ENCODE measurements at places on chromosomes 5 and 9. TPM values are rescaled to one million over a fixed set of nuclear protein-coding genes. Genes with fewer than 3 reads are reported as not detected.

DNA sequence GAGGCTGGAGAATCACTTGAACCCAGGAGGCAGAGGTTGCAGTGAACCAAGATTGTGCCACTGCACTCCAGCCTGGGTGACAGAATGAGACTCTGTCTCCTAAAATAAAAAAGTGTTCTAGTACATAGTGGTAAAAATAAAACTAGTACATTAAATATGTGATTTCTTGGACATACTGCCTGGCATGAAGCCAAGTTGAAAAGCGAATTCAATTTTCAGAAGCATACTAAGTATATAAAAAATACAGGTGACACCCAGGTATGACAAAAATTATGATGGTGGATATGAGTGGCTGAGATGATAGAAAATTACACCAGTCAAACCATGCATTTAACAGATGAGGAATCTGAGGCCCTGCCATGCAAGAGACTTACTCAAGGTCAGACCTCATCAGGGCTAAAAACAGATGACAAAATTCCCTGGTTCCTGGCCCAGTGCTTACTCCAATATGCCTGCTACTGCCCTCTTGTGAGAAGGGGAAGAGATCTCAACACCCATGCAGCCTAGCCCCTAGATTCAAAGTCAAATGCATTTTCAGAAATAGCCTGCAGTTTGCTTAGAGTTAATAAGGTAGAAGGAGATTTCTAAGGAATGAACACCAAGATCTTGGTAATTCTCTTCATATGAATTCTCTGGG, 46.6 kb upstream of the GNPDA1 start:
- DNase-seq: no peak
- no peak overlapping the region for H3K4me3 ChIP-seq
- H3K27ac ChIP-seq: no peak overlapping the region
- no peaks in the 10 kb centered on the region for H3K36me3 ChIP-seq

- DNase-seq: no peak
- H3K27ac ChIP-seq: no peak overlapping the region
- no peaks in the 10 kb centered on the region for H3K4me1 ChIP-seq
- no peak overlapping the region for H3K4me3 ChIP-seq
- H3K27me3 ChIP-seq: no peaks in the 10 kb centered on the region
Measured at GRCh38 chr9:113187929-113188595, 33.0 kb downstream of the FKBP15 start.

- H3K27me3 ChIP-seq: no peaks in the 10 kb centered on the region
- no peak overlapping the region for H3K27ac ChIP-seq
- DNase-seq: no peak
- H3K4me3 ChIP-seq: no peak overlapping the region
Measured at GRCh38 chr9:33232815-33233214, 7.2 kb upstream of the SPINK4 start.

- no peaks in the 10 kb centered on the region for H3K36me3 ChIP-seq
- H3K27me3 ChIP-seq: no peaks in the 10 kb centered on the region
- no peak for DNase-seq
- H3K27ac ChIP-seq: no peak overlapping the region
- H3K4me3 ChIP-seq: no peak overlapping the region
Measured at GRCh38 chr9:106321394-106322180, 541.4 kb upstream of the ZNF462 start.

DNA sequence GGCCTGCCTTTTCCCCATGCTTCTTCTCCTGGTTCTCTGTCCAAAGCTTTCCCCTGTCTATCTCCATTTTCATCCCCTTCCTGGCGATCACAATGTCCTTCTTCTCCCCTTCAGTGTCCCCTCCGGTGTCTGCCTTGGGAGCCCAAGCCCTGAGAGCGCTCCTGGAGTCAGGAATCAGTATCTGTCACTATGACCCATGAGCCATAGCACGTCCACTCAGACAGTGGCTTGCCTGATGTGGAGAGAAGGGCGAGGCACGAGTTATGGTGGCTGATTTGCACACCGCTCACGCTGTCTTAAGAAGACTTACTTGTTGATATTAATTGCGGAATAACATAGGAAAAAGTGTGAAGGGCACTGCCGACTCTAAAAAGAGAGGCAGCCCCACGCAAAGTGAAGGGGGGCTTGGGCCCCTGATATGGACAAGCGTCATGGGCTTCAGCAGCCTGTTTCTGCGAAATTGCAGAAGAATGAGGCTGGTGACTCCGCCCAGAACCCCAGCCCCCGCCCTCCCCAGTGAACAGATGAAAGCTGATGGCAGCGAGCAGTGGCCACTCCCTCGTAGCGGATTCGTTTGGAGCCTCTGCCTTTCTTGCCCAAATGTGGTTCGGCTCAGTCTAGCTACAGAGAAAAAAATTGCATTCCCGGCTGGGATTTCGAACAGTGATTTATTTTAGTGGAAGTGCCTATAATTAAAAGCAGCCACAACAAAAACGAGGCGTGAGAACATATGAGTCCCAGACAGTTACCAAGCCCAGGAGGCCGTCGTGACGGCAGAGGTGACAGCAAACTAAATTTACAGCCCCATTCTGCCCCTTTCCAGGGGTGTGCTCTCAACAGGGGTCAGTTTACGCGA, 149.8 kb downstream of the ICE1 start:
- no peaks in the 10 kb centered on the region for H3K4me1 ChIP-seq
- no peak overlapping the region for H3K27ac ChIP-seq
- H3K27me3 ChIP-seq: no peaks in the 10 kb centered on the region

- no peak within 1 kb of the TSS for H3K27ac ChIP-seq
- DNase-seq: peak; percentile 59
- no peak within 1 kb of the TSS for H3K4me3 ChIP-seq
- no peaks in the 10 kb centered on the region for H3K36me3 ChIP-seq
Measured at GRCh38 chr5:40909264-40909663, at the start of gene C7. C7 (plus strand) TSS chr5:40909497; CDS start chr5:40909611, 114 bp downstream.

- no peak for DNase-seq
- no peak overlapping the region for H3K4me3 ChIP-seq
- no peaks in the 10 kb centered on the region for H3K36me3 ChIP-seq
- no peaks in the 10 kb centered on the region for H3K27me3 ChIP-seq
- no peak overlapping the region for H3K27ac ChIP-seq
Measured at GRCh38 chr9:99015448-99015847, 71.7 kb downstream of the COL15A1 start.

GRCh38 chr5:55427157-55427556, 107.6 kb downstream of the PLPP1 start:
- peaks cover 77% of the 10 kb centered on the region for H3K36me3 ChIP-seq
- no peak overlapping the region for H3K4me3 ChIP-seq
- peaks cover 12% of the 10 kb centered on the region for H3K4me1 ChIP-seq

DNA sequence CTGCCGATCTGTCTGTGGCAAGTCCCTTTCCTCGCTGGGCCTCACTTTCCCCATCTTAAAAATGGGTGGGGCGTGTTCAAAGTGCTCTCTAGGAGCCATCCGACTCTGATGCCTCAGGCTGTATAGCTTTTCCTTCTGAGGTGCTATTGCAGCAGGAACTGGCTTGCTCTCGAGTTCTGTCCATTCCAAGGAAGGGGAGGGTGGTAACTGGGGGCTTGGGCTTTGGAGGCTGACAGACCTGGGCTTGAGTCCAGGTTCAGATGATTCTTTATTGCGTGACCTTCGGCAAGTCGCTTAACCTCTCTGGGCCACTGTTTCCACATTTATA, 139.5 kb downstream of the RGS3 start:
- peaks cover 41% of the 10 kb centered on the region for H3K4me1 ChIP-seq
- no peak overlapping the region for H3K4me3 ChIP-seq
- no peak overlapping the region for H3K27ac ChIP-seq
- DNase-seq: no peak
- no peaks in the 10 kb centered on the region for H3K36me3 ChIP-seq
- H3K27me3 ChIP-seq: no peaks in the 10 kb centered on the region

GRCh38 chr5:94691949-94692348, 73.5 kb downstream of the SLF1 start:
- no peak overlapping the region for H3K27ac ChIP-seq
- H3K4me3 ChIP-seq: no peak overlapping the region
- no peak for DNase-seq
- H3K27me3 ChIP-seq: no peaks in the 10 kb centered on the region
- peaks cover 36% of the 10 kb centered on the region for H3K36me3 ChIP-seq

DNA sequence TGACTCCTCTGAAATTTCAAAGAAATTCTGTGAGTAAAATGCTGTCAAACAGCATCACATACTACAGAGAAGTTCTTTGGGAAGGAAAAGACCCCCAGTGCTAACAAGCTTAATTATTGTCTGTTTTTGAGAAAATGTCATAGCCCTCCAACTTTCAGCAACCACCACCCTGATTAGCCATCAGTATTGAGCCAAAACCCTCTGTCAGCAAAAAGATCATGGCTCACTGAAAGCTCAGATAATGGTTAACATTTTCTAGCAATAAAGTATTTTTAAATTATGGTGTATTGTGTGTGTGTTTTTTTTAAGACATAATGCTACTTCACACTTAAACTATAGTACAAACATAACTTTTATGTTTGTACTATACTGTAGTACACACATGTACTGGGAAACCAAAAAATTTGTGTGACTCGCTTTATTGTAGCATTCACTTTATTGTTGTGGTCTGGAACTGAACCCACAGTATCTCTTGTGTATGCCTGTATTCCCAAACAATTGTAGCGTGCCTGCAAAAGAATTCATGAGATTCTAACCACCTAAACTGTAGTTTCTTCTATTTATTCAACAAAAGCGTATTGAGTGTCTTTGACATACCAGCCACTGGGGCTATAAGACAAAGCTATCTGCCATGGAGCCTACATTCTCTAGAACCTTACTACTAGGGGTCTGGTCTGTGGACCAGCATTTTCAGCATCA, 31.6 kb downstream of the TLE4 start:
- DNase-seq: no peak
- H3K27ac ChIP-seq: no peak overlapping the region
- no peaks in the 10 kb centered on the region for H3K4me1 ChIP-seq
- no peaks in the 10 kb centered on the region for H3K27me3 ChIP-seq
- peaks cover 61% of the 10 kb centered on the region for H3K36me3 ChIP-seq

DNA sequence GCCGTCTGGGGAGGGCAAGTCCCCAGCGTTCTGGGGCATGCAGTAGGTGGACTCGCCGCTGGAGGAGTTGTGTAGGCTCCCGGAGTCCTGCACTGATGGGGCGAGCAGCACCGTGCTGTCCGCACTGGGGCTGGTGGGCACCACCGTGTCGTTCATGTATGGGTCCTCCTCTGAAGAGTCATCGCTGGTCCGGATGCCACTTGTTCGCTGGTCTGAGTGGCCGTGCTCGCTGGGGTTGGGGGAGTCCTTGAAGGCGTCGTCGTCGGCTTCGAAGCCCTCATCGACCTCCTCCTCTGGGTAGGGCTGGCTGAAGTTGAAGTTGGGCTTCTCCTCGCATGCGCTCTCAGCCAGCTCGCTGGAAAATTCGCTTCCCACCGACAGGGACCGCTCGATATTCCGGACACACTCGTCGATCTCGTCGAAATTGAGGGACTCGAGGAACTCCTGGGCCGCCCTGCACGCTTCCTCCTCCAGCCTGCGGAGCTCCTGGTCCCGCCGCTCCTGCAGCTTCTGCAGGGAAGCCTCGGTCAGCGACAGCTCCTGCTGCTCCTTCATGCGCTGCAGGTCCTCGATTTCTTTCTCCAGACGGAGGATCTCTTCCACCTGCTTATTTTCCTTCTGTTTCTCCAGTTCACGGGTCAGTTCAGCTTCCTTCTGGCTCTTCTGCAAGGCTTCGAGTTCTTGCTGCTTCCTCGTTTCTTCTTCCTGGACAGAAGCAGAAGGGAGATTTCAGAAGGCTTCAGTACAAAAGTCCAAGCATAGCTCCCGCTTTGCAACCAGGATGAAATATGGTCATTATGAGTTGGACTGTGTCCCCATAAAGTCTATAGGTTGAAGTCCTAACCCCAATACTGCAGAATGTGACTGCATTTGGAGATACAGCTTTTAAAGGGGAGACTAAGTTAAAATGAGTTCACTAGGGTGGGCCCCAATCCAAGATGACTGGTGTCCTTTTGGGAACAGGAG, 84.6 kb upstream of the RETREG1 start:
- no peak for DNase-seq
- H3K27ac ChIP-seq: no peak overlapping the region
- no peaks in the 10 kb centered on the region for H3K36me3 ChIP-seq
- no peak overlapping the region for H3K4me3 ChIP-seq
- H3K27me3 ChIP-seq: no peaks in the 10 kb centered on the region
- H3K4me1 ChIP-seq: no peaks in the 10 kb centered on the region

- DNase-seq: no peak
- no peaks in the 10 kb centered on the region for H3K27me3 ChIP-seq
- H3K4me3 ChIP-seq: no peak overlapping the region
Measured at GRCh38 chr5:129617206-129617605, 130.7 kb upstream of the MINAR2 start.

DNA sequence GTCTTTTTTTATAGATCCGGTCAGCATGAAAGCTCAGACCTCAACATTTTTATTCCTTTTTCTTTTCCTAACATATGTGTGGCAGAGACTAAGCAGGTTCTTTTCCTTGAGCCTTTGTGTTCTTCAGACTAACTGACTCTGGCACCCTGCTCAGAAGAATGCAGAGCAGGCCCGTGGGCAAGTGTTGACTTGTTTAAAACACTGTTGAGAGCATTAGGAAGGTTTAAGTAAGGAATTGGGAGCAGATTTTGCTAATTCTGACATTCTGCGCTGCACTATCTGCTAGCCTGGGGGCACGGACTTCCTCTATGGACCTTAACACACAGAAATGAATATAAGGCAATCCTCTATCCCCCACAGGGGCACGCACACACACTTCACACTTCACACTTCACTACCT, 182.5 kb upstream of the PIK3R1 start:
- H3K4me3 ChIP-seq: no peak overlapping the region
- H3K36me3 ChIP-seq: no peaks in the 10 kb centered on the region
- H3K27me3 ChIP-seq: no peaks in the 10 kb centered on the region
- no peak for DNase-seq

DNA sequence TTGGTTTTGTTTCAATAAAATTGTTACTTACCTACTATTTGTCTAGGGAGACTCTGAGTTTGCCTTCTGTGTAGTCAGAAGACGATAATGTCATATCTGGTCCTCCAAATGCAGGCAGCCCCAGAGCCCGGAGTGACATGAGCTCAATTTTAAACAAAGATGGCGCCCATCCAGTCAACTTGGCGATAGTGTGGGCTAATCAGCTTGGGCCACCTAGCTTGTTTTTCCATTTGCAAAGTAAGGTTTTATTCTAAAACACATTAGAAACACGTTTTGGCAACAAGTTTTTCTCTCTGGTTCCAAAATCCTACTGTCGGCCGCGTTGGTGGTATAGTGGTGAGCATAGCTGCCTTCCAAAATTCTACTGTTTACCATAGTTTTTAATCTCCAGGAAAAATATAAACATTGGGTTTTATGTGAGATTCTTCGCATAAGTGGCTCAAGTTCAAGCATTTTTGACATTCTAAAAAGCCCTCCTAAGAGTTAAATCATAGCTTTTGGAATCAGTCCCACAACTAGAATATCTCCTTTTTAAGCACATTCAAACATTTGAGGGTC, 13.2 kb downstream of the TSC1 start:
- H3K27ac ChIP-seq: peak overlapping the region; percentile 15
- DNase-seq: no peak

BTNL3 gene
- total RNA-seq: not detected

FBLL1 gene
- total RNA-seq: not detected

CMBL gene
- total RNA-seq: not detected

SLC28A3 gene
- 0.02 TPM for total RNA-seq

TAS2R1 gene
- not detected for total RNA-seq

ORM2 gene
- total RNA-seq: not detected

ANKRD18B gene
- total RNA-seq: 13.3 TPM

RPS14 gene
- total RNA-seq: 3,506 TPM

All from SJCRH30 (cell line).